ENCODE measurements at places on chromosomes 12 and 14. TPM values are rescaled to one million over a fixed set of nuclear protein-coding genes. Genes with fewer than 3 reads are reported as not detected.

KRT74 gene
- not detected for total RNA-seq

KRT3 gene
- total RNA-seq: not detected

SUOX gene
- 9.4 TPM for total RNA-seq

TUNAR gene
- total RNA-seq: not detected

OR4N5 gene
- total RNA-seq: not detected

CIDEB gene
- 1.2 TPM for total RNA-seq

SYCP3 gene
- total RNA-seq: 0.17 TPM

COL2A1 gene
- not detected for total RNA-seq

DYRK2 gene
- 12.5 TPM for total RNA-seq

KCNA5 gene
- total RNA-seq: not detected

LALBA gene
- not detected for total RNA-seq

PIANP gene
- not detected for total RNA-seq

FLVCR2 gene
- 1.5 TPM for total RNA-seq

SYNDIG1L gene
- total RNA-seq: not detected

MYF5 gene
- not detected for total RNA-seq

CLEC2B gene
- 45.6 TPM for total RNA-seq

ETFBKMT gene
- 3.8 TPM for total RNA-seq

CD27 gene
- total RNA-seq: not detected

KCNK10 gene
- total RNA-seq: not detected

PRIMA1 gene
- total RNA-seq: not detected

CPNE6 gene
- not detected for total RNA-seq

CEP170B gene
- total RNA-seq: 2.9 TPM

ENDOU gene
- total RNA-seq: under 0.01 TPM

All from dermis lymphatic vessel endothelial cell (primary cell).